ENCODE measurements at places on chromosomes 16 and 17.

GRCh38 chr17:42199416-42200011 lies 5.2 kb upstream of the GHDC start:
- DNase-seq, result no peak

- peak; percentile 28 for DNase-seq
Measured at GRCh38 chr17:52294301-52294700, 135.8 kb upstream of the CA10 start.

- DNase-seq, result no peak
Measured at GRCh38 chr16:53953336-53953735, 249.4 kb downstream of the FTO start.

DNA sequence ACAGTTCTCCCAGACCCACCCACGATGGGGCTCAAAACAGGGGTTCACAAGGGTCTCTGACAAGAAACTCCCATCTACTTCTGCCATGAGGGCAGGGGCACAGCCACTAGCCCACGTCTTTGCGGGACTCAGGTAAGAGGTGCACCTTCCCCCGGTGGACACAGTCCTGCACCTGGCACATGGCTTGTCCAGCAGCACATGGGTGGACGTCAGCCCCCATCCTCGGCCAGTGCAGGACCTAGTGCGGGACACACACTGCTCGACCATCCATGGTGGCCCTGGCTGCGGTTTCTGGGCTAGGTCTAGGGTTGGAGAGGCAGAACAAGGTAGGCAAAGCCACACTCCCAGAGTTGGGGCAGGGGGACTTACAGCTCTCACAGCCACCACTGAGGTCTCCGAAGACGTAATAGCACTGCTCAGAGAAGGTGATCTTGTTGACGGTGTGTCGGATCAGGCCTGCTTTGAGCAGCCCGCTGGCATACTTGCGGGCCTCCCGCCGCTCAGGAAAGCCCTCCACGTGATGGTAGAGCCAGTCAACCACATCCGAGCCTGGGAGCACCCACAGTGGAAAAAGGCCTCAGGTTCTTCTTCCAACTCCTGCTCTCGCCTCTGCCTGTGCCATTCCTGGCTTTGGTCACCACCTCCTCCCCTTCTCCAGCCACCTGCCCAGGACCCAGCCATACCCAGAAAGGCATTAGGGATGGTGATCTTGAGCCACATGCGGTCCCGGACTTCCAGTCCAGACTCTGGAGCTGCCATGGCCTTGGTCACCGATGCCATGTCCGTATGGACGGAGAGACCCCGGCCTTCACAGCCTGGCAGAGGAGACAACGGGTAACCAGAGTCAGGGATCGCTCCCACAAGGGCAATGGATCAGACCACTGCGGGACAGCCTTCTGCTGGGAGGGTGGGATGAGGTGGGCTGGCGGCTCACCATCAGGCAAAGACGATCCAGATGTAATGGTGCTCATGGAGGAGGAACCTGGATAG lies 7.3 kb downstream of the ACADVL start:
- DNase-seq, result no peak

DNA sequence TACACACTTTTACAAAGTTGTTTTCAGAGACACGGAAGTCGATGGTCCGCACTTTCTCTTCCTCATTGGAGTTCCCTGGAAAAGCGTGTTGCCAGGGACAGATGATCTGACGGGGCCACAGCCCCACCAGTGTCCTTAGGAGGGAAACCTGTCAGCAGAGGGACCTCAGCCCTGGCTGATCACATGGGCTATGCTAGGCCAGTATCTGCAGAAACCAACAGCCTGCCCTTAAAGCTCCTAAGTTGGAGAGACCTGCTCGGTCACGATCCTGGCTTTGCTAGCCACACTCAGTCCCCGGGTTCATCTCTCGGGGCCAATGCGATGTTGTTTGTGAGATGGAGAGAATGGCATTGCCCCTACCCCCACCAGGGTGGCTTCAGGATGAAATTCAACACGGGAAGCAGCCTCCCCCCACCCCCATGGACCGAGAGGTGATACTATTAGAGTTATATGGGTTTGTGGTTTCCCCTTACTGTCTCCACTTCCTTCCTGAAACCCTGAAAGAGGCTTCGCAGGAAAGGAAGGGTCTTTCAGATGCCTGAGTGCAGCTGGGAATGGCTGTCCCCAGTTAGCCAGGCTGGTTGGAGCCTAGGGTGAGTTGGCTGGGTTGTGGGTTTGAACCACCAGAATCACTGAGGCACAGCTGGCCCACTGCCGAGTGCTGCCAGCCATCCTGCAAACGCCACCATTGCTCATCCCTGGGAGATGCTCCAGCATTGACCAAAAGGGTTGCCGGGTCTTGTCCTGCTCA lies 16.6 kb downstream of the RMI2 start:
- DNase-seq, result no peak

DNA sequence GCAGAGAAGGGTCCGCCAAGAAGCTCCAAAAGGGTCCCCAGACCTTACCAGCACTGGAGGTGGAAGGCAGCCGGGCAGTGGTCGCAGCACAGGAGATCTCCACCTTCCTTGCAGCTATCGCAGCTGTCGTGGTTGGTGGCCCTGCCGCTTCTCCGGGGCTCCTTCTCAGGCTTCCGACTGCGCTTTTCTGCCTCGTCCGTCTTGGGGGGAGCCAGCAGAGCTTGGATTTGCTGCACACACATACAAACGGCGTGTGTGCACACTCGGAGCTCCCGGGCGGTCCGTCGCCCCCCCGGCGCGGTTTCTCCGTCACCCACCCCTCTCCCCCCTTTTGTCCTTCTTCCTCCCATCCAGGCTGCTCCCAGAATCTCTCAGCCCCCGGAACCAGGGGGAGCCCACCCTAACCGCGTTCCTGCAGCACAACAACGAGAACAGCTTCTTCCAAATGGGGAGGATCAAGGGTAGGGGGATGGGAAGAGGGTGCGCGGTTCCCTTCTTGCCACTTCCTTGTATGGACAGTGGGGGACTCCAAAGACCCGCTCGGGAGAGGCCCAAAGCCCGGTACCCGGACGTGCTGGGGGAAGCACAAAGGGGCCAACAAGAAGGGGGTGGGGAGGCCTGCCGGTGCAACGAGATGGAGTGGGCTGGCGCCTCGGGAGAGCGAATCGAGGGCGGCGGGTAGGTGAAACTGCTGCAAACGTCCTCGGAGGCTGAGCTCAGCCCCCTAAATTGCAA lies 1.1 kb downstream of the PHF12 start:
- peak; percentile 68 for DNase-seq

GRCh38 chr16:86509759-86510464 lies 415 bp upstream of the FOXF1 start:
- DNase-seq, result peak; percentile 66

DNA sequence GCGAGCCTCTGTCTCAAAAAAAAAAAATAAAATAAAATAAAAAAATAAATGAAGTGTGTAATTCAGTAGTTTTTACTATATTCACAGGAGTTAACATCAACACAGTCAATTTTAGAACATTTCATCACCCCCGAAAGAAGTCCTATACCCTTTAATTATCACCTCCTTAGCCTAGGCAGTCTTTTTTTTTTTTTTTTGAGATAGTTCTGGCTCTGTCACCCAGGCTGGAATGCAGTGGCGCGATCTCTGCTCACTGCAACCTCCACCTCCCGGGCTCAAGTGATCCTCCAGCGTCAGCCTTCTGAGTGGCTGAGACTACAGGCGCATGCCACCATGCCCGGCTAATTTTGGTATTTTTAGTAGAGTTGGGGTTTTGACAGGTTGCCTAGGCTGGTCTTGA lies 150.7 kb downstream of the SNX29 start:
- no peak for DNase-seq

GRCh38 chr17:79948406-79948944 lies 87.2 kb downstream of the TBC1D16 start:
- no peak for DNase-seq

- DNase-seq, result no peak
Measured at GRCh38 chr16:87576171-87576570, 26.1 kb upstream of the JPH3 start.

- DNase-seq, result no peak
Measured at GRCh38 chr16:52439750-52440149, 107.2 kb downstream of the TOX3 start.

All from left hindlimb (tissue), 1 donor.